ENCODE measurements at places on chromosomes 5 and 9.

- no peak for DNase-seq
Observed at GRCh38 chr5:61429906-61430305, 97.8 kb downstream of the ZSWIM6 start.

- no peak for DNase-seq
Observed at GRCh38 chr9:137606734-137607138, 1.2 kb downstream of the ARRDC1 start.

GRCh38 chr5:143386725-143387124 lies 16.8 kb downstream of the NR3C1 start:
- no peak for DNase-seq

GRCh38 chr5:65803699-65804391 lies 81.8 kb downstream of the NLN start:
- DNase-seq: no peak

GRCh38 chr5:61313960-61314681 lies 17.9 kb upstream of the ZSWIM6 start:
- no peak for DNase-seq

- DNase-seq: no peak
Observed at GRCh38 chr5:89388872-89389271, 505.9 kb upstream of the MEF2C start.

GRCh38 chr9:129918296-129918950 lies 83.2 kb downstream of the USP20 start:
- DNase-seq: no peak

- DNase-seq: no peak
Observed at GRCh38 chr5:33806738-33807442, 84.9 kb downstream of the ADAMTS12 start.

Measured in NCI-H524 (cell line).